ENCODE measurements at places on chromosomes 6 and 20.

- DNase-seq, result no peak
These were observed 105.4 kb downstream of the TMEM242 start for GRCh38 chr6:157217894-157218370.

DNA sequence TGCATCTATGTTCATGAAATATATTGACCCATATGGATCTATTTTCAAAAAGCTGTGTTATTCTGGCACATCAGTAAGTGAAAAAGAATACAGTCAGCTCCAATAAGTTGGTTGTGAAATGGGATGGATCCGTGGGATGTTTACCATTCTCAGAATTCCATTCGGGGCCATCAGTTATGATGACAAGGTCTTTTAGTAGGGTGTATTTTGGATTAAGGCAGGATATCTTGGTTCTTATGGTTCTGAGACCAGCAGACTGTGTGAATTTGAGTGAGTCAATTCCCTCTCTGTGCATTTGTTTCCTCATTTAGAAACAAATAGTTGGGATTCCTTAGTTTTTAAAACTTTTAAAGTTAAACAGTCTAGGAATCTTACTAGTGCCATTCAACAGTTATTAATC, 287.4 kb downstream of the CD109 start:
- DNase-seq, result no peak

- DNase-seq, result peak; percentile 22
These were observed 35.3 kb upstream of the EZR start for GRCh38 chr6:158854214-158855101.

DNA sequence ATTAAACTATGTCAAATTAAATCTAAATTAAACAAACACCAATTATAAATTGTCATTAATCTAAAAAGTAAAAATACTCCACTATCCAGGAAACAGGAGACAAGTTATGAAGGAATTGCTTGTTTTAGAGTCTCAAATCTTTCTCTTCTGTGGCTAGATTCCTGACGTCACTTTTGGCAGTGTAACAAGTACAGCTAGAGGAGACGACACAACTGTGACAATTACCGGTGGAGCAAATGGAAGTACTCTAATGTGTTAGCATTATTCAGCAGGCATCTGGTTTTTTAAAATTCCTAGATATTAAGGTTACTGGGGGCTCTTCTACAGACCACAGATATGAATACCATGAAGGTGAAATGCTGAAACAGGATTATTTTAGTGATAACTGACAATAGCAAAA, 1042.7 kb downstream of the EPHA7 start:
- no peak for DNase-seq

Measured in activated T-helper 2 cell treated with anti-CD3 and anti-CD28 coated beads, Interferon-gamma antibody, Interleukin-2, Interleukin-4, amounts not matched to agents 10 μg/mL and 5 μg/mL and 100 μg/mL, durations not matched to agents 14 hours and 24 hours and 36 hours (primary cell).